ENCODE measurements at places on chromosomes 16 and 17. TPM values are rescaled to one million over a fixed set of nuclear protein-coding genes. Genes with fewer than 3 reads are reported as not detected.

Gene ZP2
- not detected for total RNA-seq

Gene PLEKHH3
- total RNA-seq, result 15.7 TPM

Gene CTF1
- not detected for total RNA-seq

Gene CSH1
- total RNA-seq, result not detected

Gene PSMB3
- 548 TPM for total RNA-seq

Gene CLEC10A
- not detected for total RNA-seq

Gene LUC7L3
- total RNA-seq, result 45.9 TPM

Gene KRT36
- not detected for total RNA-seq

Measured in HT1080 (cell line).